Head of caudate nucleus (tissue), 42 donors: ENCODE measurements at places on chromosomes 6 and 20.

- DNase-seq: no peak
These were observed 23.5 kb downstream of the PLEKHG1 start for GRCh38 chr6:150622941-150623874.

DNA sequence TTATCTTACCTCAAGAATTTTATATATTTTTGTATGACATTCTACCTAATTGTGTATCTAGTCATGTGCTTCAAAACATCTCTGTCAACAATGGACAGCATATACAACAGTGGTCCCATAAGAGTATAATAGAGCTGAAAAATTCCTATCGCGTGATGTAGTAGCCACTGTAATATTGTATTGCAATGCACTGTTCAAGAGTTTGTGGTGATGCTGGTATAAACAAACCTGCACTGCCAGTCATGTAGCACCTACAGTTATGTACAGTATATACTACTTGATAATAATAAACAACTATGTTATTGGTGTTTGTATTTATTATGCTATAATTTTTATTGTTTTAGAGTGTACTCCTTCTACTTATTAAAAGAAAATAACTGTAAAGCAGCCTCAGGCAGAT is 672.7 kb downstream of the CD109 start:
- no peak for DNase-seq

GRCh38 chr6:26537160-26537845 is 863 bp upstream of the HMGN4 start:
- peak; percentile 79 for DNase-seq

- DNase-seq: no peak
These were observed 75.0 kb upstream of the EZR start for GRCh38 chr6:158894193-158894592.

GRCh38 chr6:166351715-166352285 is 9.5 kb upstream of the SFT2D1 start:
- peak; percentile 28 for DNase-seq

DNA sequence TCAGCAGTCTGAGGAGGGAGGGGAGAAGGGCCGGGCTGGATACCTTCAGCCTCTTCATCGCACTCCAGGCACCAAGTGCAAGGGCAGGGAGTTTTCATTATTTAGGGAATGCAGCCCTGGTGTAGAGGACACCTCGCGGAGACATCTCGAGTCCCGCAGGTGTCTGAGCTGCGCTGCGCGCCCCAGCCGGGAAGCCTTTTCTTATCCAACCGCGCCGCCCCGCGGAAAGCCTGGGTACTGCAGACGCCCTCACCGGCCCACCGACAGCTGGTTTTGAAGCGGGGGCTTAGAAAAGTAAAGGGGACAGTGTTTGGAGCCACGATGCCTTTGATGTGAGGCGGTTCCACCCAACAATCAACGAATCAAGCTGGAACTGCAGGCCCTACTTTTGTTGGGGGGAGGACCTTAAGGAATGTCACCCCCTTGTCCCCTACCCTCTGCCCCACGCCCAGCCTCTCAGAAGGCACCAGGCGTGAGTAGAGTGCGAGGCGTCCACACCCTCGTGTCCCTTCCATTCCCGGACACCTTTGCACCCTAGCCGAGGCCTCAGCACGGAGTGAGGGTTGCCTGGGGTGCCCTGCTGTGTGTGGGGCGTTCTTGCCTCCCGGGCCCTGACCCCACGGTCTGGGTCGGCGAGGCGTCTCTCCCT is 8.6 kb downstream of the NKX2-2 start:
- peak; percentile 84 for DNase-seq

GRCh38 chr6:83314693-83315092 is 116.2 kb downstream of the ME1 start:
- DNase-seq: no peak

GRCh38 chr6:35510916-35511561 is 1.7 kb downstream of the TULP1 start:
- DNase-seq: no peak

GRCh38 chr6:138296786-138297185 is 78.5 kb upstream of the PBOV1 start:
- DNase-seq: no peak

DNA sequence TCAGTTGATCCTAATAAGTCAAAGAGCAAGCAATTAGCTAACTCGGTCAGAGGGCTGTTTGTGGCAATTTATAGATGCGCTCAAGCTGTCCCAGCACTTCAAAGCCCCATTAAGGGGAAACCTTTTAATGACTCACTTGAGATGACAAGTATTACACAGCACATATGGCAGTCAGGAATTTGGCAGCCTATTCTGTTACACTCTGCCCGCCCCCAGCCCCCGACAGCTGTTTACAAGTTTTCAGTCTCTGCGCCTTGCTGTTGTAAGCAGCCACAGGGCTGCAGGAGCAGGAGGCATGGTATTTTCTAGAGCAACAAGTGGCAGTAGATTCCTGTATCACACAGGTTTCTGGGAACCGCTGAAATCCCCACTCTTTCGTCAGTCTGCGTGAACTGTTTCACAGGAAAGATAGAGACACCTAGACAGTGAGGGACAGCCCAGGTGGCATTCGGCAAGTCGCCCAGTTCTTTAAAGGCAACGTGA is 263.0 kb downstream of the FOXC1 start:
- no peak for DNase-seq

DNA sequence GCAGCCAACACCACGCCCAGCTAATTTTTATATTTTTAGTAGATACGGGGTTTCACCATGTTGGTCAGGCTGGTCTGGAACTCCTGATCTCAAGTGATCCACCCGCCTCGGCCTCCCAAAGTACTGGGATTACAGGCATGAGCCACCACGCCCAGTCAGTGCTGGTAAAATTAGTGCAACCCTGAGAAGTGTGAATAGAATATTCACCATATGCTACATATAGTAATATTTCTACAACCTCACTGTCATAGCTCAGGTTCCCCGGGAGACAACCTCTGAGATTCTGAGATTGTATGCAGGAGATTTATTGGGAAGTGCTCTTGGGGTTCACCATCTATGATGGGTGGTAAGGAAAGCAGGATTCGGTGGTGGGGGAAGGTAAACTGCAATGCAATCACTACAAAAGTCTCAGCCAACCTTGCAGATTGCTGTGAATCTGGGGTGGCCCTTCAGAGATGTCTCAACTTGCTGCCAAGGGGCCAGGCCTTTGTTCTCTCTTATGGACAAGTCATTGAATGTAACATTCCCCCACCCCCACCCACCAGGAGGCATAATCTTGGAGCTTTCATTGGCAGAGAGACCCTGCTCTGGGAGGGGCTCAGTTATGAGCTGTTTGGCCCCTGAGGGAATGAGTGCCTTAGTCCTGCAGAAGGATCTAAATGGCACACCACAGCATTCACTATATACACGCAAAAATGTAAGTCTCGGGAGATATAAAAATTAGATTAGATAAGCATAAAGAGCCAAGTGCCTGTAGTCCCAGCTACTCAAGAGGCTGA is 34.0 kb upstream of the SEC63 start:
- no peak for DNase-seq

GRCh38 chr6:24078200-24078599 is 47.8 kb upstream of the NRSN1 start:
- DNase-seq: peak; percentile 47

DNA sequence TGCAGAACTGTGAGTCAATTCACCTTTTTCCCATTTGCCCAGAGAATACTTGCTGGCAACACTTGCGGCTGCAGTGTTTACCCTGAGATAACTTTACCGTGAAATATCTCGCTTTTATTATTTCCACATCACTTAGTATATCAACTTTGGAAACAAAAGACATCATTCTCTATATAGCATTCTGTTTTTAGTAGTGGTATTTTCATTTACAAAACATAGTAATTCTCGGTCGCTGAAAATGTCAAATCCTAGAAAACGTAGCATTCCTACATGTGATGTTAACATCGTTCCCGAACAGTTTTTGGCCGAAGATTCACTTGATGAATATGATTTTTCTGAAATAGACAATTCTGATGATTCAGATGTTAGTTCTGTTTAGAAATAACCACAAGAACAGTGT is 52.0 kb downstream of the NHLRC1 start:
- no peak for DNase-seq

GRCh38 chr20:41604002-41604401 is 14.2 kb downstream of the CHD6 start:
- no peak for DNase-seq

DNA sequence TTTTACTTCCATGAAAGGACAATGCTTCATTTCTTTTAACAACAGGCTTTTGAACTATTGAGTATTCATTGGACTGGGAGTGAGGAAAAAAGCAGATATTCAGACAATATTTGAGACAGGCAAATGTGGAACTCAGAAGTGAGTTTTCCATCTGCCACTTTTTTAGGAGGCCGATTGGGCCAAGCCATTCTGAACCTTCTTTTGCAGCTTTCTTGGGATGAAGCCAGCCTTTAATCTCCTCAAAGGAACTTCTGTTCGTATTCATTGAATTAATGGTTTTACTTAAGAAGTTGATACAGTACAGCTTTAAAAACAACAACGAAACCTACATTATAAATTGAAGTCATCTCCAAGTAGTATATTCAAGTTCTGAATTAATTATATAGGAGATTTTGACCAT is 187.1 kb upstream of the RNF217 start:
- no peak for DNase-seq

GRCh38 chr6:37257634-37258404 is at the start of the genes TBC1D22B and TMEM217:
TSS of gene TBC1D22B (plus strand) at chr6:37257772. CDS start at chr6:37257918, 146 bp downstream.
TSS of gene TMEM217 (minus strand) at chr6:37258144. CDS start at chr6:37219030, 39,114 bp downstream.
- peak; percentile 95 for DNase-seq

GRCh38 chr6:165119231-165120020 is 190.0 kb downstream of the C6orf118 start:
- DNase-seq: no peak

GRCh38 chr20:64112691-64113443 is 5.5 kb upstream of the NPBWR2 start:
- no peak for DNase-seq

- DNase-seq: no peak
These were observed 17.4 kb downstream of the PRL start for GRCh38 chr6:22279427-22279826.

GRCh38 chr6:20877008-20877937 is 343.0 kb downstream of the CDKAL1 start:
- DNase-seq: no peak

DNA sequence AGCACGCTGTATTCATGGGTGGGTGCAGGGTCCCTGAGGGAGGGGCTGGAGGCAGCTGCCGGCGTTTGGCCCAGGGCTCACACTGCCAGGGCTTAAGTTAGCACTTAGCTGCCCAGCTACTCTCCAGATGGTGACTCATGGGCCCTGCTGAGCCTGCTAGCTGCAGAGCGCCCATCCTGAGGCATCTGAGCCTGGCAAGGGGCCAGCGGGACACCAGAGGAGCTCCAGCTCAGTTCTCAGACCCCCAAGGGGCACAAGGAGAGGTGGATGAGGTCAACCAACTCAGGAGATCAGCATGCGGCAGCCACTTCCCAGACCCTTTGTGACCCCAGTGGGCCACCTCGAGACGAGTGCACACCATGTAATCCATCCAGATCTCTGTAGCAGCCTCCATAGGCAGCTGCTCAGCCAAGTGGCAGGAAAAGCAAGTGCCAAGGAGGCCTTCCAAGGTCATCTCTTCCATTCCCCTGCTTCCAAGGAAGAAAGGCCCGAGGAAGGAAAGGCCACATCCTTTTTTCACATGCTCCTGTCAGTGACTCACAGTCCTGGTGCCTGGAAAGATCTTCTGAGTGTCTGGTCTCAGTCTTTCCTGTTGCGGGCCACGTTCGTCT is 35.3 kb downstream of the FOXP4 start:
- DNase-seq: no peak

DNA sequence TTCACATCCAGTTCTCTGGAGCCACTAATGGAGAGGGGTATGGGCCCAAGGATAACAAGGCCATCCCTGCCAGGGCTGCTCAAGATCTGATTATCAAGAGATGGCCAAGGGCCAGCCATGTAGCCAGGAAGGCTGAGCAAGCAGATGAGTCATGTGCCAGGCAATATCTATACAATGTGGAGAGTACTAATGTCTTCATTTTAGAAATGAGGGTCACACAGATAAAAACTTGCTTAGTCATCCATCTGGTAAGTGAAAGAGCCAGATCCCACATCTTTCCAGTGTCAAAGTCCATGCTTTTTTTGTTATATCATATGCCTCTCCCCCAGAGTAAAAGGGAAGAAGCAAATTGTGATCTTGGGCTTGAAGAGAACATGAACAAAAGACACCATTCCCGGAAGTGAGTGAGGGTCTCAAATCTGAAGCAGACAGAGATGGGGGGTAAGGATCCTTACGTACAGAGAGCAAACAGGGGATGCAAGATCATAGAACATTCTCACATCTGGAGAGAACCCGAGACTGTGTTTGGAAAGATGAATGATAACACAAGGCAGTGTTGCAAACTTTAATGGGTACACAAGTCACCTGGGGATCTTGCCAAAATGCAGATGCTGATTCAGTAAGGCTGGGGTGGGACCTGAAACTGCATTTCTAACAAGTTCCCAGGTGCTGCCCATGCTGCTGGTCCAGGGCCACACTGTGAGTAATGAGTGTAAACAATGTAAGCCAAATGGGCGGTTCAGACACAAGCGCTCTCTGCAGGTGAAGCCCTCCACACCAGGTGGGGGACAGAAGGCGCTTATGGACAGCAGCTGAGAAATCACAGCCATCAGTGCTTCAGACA is 20.0 kb upstream of the GSTA3 start:
- no peak for DNase-seq

- DNase-seq: no peak
These were observed 481 bp downstream of the ZNF133 start for GRCh38 chr20:18288749-18289267.

DNA sequence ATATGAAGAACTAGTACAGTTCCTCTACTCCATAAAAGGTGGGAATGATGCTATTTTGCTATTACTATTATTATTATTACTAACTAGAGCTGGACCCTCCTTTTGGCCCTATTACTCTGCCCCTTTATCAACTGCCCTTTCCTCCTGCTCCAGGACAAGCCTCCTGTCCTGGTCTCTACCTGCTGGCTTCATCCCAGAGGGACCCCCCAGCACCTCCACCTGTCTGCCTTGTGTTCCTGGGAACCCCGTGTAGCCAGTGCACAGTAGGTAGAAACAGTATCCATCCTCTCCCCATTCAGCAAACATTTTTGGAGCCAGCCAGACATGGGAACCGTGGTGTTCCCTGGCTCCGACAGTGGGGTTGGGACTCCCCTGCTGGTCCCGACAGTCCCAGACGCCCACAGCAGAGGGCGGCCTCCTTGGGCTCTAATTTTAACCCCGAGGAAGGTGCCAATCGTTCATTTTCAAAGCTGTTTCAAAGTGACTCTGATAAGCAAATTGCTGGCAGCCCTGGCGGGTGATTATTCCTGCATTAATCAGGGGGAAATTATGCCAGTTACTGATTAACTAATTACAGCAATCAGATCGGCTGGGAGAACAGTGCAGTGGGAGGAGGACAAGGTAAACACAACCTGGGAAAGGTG is 44.2 kb upstream of the MDGA1 start:
- DNase-seq: no peak
